ENCODE measurements at places on chromosomes 2 and 18.

- no peak for DNase-seq
These were observed 97.7 kb downstream of the DGKD start for GRCh38 chr2:233451950-233452349.

GRCh38 chr2:26612034-26612433 is 29.1 kb downstream of the CIB4 start:
- no peak for DNase-seq

DNA sequence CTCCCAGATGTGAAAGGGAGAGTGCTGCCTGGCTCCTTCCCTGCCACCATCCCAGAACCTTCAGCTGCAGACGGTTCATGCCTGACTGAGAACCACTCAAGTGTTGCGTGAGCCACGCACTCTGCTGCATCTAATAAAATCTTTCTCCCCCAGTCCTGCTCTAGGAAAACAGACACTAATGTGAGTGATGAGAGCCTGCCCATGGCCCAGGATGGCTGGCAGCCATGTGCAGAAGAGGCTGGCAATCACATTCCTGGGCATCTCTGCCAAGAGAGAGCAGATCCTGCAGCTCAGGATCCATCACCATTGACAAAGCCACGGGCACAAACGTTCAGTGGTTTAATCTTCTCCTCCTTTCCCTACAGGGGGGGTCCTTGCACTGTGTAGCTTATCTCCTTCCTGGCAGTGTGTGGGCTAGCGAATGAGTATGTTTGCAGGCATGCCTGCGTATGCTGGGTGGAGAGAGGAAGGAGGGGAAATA is 477.5 kb downstream of the SLC4A3 start:
- DNase-seq, result no peak

GRCh38 chr2:160109243-160109642 is 46.8 kb upstream of the PLA2R1 start:
- no peak for DNase-seq

- no peak for DNase-seq
These were observed 90.6 kb downstream of the SEPTIN10 start for GRCh38 chr2:109523121-109523520.

DNA sequence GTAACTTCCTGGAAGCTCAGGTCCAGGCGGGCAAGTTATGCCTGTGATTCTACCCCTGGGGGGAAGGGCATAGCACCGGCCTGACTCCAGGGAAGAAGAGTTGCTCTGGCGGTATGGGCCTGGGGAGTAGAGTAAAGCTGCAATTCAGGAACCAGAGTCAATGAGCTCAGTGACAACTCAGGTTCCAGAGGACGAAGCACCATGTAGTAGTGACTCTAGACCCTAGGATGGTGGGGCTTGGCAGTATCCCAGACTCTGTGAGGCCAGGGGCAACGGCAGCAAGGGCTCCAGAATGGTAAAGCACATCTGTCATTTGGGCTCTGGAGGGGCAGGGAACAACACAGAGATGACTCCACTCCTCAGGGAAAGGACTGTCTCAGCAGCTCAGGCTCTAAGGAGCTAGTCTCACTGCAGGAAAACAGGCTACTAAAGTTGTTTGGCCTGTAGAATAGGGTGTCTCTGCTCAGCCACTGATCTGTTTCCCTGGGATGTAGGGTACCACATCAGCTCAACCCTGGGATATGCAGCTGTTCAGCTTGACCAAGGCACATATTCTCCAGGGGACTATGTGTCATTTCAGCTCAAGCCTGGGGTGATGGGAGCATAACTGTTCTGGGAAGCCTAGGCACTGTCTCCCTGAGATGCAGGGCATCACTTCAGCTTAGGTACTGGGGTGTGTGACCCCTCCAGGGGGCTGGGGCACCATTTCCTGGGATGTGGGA is 36.2 kb upstream of the RHOB start:
- no peak for DNase-seq

DNA sequence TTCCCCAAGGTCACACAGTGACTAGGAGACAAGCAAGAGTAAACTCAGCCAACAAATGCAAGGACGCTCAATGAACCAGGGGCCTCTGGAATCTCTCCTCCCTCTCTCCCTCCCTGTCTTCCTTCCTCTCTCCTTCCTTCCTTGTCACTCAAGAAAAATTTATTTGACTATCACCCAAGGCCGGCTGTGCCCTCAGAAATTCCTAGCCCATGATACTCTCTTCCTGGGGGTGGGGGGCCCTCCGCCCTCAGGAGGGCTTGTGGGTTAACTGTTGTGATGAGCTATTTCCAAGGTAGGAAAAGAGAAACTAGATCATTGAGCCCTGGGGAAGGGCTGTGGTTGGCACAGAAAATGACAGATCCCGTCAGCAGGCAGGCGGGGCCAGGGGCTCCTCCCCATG is 21.7 kb downstream of the INHBB start:
- no peak for DNase-seq

GRCh38 chr2:241985986-241986329 is 116.4 kb downstream of the RTP5 start:
- no peak for DNase-seq

DNA sequence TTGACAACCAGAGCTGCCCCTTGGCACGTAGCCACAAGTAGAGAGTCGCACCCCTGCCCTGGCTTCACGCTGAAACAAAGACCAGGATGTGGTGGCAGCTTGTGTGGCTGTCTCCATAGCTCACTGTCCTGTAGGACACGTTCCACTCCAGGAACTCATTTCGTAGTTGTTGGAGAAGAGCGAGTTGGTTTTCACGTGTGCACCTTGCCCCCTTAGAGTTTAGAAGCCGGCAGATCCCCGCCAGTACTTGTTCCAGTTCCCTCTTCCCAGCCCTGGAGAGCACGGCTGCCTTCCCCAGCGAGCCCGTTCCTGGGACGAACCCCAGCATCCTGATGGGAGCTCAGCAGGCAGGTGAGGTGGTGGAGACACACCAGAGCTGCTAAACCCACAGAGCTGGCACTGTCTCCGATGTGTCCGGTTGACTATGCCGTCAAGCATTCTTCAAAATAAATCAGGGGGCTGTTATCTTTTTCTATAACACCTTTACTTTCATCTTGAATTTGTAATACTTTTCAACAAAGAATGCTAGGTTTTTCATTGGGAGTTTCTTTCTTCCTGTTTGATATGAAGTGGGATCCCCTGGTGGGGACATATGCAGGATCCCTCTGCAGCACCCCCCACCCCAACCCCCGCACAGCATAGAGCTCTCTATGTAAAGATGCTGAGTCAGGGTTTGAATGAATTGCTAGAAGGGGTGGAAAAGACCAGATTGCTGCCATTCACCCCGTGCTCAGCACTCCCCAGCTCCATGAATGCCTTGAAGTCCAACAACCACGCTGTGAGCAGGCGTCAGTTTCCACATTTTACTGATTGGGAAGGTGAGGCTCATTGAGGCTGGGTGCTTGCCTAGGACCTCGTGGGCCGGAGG is 44.5 kb downstream of the GREB1 start:
- DNase-seq, result no peak

DNA sequence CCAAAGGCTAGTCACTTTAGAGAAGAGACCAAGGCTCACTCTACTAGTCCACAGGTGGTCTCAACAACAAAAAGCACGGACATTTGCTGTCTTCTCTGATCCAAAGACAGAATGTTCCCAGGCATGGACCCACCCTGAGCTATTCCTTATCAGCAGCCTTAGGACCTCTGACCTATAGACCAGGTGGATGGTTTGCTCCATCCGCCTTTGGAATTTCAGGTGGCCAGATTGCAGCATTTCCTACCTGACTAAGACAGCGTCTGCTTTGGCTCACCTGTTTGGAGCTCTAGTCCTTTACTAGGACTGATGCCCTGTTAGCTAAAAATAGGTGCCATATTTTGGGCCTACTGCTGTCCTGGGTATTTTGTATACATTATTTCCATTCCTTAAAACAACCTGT is 44.6 kb upstream of the LRP2 start:
- no peak for DNase-seq

DNA sequence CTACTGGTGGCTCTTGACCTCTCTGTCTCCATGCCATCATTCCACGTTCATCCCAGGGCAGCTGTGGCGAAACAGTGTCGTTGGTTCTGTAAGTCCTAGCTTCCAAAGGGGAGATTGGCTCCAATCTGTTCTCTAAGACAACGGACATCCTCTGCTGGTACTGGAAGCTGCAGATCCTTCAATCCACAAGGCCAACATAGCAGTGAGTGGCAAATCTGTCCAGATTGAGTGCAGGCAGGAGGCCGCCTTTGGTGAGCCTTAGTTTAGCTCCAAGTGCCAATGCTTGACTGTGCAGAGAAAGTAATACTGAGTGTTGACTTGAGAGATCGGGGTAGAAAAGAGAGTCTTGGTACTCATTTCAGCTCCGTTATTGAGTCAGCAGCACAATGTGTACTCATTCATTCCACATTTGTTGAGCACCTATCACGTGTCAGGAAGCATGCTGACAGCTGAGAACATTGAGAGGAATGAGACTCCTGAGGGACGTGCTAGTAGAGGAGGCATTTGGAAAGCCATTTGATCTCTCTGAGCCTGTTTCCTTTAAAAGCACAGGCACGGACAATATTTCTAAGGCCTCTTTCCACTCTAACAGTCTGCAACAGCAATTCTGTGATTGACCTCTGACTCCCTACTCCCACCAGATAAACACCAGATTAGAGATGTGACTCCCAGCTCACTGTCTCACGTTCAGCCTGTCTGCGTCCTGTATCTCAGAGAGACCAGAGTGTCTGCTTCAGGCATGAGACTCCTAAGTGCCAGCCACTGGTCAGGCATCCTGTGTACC is 306.0 kb downstream of the CLIP4 start:
- no peak for DNase-seq

- DNase-seq, result no peak
These were observed 330.0 kb upstream of the LRRTM1 start for GRCh38 chr2:80634590-80634989.

DNA sequence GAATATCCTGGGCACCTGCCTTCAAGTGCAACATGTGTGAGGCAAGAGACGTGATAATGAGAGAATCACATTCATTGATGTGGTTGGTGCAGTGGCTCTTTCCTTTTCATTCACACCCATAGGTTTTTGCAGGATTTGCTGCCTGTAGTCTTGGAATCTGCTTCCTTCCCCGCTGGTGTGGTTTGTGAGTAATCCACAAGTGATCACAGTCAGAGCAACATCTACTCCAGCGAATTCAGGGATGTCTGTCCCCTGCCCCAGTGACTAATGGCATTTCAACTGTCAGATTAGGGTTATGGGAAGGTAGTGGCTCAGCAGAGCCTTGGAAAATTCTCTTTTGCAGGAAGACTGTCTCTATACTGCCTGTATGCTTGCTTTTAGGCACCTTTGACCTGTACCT is 225.5 kb upstream of the RBMS1 start:
- DNase-seq, result no peak

DNA sequence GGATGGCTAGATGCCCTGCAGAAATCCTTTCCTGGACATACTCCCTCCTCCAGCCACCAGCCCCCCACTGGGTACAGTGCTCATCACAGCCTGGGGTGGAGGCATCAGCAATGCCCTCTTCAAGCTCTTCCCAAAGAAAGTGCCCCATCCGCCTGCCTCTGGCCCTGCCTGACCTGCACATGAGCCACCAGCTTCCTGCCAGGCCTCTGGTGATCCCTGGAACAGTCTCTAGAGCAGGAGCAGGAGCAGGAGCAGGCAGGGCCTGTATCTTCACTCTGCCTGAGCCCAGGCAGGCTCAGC is 54.1 kb upstream of the CAB39 start:
- DNase-seq, result no peak

- no peak for DNase-seq
These were observed 437.0 kb downstream of the PARD3B start for GRCh38 chr2:204982303-204982702.

DNA sequence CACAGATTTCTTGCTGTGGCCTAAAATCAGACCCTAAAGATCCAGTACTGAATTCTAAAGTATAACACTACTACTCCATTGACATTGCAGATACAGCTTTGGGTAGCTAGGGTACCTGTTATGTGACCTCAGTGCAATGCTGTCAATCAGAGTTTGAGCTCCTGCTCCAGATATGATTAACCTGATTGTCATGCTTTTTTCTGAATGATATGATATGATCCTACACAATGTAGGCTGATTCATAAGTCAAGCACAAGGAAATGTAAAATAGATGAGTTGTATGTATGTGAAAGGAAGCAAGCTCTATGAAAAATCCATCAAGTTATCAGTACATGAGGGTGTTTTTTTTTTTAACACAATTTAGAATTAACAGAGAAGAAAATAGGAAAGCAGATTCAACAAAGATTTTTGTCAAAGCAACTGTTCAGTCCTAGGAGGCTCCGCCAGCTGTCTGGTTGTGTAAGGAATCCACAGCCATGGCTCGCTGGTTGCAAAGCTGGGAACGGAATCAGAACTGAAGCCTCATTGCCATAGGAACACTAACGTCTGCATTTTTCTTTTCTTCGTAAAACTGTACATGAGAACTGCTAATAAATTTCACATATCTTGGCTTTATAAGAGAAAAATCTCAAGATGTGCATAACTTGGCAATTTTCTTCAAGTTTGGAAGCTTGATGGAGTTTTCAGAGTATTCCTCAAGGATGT is 52.9 kb downstream of the NR4A2 start:
- DNase-seq, result no peak

DNA sequence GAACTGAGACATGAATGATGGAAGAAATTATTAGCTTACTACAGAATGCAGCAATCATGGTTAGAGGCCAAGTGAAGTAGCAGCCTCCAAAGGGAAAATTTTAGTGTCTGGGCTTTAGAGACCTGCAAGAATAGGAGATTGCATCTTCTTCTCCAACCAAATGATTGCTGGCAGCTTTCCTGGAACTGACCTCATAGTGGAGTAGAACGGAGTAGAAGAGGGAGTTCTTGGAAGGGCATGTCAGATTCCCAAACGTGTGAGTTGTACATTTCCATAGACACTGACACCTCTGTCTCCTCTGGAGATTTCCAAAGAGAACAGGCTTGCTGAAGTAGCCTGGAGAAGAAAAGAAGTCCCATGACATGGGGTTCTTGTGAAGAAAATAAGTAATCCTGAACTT is 169.8 kb upstream of the ERBB4 start:
- DNase-seq, result no peak

GRCh38 chr18:9117980-9118841 is 15.7 kb downstream of the NDUFV2 start:
- no peak for DNase-seq

Data from progenitor cell of endocrine pancreas (in vitro differentiated cells).